ENCODE measurements at places on chromosomes 1 and 21.

DNA sequence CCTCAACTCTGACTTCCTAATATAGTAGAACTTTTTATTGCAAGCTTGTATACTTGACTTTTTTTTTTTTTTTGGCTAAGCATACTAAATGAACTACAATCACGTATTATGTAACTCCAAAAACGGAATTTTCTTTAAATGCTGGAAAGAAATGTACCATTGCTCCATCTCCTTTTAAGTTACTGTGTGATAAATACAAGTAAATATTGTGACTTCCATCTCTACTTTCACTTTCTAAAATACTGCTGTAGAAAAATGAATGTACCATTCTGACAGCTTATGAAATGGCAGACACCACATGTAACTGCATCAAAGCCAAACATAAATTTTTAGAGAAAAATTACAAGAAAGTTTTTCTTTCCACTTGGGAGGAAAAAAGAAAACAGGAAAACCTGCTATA, 54.7 kb downstream of the ASH1L start:
- DNase-seq = no peak

DNA sequence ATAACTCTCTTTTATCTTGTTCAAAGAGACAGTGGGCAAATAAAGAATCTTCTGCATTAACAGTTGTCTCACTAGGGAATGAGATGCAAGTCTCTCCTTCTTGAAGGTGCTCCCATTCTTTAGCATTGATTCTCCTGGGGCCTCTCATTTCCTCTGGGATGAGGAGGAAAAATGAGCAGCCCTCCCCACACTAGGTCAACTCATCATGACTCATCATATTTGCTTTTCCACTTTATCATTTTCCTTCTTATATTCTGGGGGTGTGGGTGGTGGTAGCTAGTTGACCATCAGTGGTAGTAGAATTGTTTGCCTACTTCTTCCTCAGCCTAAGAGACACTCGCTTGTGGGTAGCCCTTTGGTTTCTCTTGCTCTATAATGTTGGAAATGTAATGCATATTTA, 182.0 kb upstream of the C1orf87 start:
- peak; percentile 22 for DNase-seq

DNA sequence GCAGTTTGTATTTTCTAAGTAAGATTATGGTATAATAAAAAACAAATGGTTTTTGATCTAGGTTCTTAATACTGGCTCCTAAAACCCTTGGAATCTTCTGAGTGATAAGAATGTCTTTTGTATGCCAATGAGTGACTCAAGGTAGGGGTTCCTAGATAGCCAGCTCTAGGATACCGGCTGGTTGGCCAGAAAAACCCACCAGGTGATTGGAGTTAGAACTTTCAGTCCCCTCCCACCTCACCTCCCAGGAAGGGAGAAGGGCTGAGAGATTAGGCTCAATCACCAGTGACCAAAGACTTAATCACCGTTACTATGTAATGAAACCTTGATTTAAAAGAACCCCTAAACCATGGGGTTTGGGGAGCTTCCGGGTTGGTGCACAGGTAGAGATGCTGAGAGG, 8.7 kb upstream of the BRDT start:
- no peak for DNase-seq

DNA sequence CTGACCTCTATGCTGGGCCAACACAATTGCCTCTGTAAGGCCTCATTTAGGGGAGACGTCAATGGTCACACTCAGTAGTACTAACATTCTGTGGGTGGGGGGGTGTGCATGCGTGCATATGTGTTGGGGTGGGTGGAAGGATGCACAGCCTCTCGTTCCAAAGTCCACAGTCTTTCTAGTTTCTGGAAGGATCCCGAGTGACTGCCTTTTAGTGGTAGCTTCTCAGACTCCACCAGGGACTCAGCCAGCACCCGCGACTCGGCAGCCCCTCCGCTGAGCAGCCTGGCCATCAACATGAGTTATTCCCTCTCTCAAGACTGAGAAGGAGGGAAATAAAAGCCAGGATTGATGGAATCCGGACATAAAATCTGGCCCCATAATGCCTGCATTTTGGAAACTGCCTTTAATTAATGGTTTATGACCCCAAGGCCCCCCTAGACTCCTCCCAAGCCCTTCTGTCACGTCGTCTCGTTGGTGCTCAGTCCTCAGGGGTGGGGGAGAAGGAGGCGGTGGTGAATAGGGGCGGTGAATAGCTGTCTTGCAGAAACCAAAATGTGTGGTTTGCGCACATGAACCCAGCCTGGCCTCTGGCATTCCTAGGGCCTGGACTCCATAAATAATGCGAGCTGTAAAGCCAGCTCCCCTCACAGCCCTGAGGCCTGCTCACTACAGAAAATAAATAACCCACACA, 65.1 kb upstream of the TMEM51 start:
- DNase-seq = no peak

DNA sequence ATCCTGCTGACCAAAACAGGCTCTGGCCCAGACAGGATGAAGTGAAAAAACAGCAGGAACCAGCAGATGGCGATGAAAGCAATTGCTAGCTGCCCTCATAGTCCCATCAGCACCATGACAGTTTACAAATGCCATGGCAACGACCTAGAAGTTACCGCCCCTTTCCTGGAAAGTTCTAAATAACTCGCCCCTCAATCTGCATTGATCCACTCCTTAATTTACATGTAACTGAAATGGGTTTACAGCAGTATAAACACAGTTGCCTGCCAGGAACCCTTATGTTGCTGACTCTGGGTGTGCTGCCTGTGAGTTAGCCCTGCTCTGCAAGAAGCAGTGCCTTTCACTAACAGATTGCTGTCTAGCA, 65.5 kb upstream of the CR1L start:
- DNase-seq = peak; percentile 63
